ENCODE measurements at places on chromosomes 13 and 19.

- no peak for DNase-seq
These were observed 238.0 kb downstream of the LHFPL6 start for GRCh38 chr13:39364947-39365468.

DNA sequence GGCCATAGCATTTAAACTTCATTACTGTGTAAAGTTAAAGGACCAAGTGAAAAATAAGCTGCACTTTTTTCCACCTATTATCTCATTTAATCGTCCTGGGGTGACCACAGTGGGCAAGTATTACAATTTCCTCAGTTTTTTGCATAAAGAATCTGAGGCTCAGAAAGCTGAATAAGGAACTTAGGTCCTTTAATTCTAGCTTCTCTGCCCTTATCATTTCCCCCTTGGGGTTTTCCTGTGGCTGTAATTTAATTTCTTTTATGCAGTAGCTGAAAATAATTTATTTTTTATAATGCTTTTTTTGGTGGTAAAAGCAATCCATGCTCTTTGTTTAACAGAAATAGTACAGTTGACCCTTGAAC lies 59.8 kb upstream of the RCBTB2 start:
- no peak for DNase-seq

DNA sequence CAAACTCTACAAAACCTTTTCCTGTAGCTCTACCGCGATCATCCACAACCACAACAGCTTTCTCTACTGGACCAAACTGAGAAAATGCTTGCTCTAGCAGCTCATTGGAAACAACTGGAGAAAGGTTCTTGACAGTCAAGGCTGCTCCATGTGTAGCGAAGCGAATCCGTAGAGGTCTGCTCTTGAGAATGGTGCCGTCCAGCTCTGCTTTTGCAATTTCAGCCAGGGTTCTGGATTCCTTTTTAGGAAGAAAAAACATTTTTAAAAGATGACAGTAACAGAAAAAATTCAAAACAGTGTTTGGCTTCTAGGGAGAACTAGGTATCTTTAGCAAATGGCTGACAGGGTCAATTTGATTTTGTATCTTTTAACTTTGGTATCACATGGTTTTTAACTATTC lies 10.4 kb downstream of the PSPC1 start:
- DNase-seq = no peak

DNA sequence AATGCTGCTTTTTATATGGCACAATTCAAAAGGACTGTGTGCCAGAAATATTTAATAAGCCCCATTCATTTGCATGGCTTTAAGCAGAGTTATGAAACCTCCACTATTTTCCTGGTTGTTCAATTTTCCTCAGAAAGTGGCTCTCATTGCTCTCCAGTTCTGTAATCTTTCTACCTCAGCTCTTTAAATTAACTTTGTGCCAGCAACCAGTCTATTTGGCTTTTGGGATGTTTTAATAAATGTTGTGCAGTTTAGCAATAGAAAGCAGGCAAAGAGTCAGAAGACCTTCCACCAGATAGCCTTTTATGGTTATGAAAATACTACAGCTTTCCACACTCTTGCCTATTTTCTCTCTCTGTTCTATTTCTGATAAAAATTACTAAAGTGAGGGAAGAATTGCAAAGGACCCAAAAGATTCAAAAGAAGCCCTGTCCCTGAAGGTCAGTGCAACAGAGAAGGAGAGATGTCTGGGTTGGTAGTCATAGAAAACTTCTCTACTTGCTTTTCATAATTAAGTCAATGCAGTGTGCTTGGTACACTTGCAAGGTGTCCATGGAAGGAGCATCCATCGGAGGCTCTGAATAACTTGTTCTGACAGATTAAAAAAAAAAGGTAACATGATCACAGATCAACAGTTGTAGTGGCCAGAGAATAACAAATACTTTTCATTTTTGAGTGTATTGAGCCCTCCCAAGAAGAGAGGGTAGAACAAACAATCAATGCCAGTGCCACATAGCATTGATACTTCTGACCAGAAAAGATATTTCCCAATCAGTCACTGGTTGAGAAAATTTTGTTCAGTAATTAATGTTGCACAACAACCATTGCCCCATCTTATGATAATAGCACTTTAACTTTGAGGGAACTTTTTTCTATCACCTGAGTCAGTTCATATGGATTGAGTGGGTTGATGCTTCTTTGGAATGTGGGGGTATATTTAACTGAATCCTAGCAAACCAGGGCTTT lies 48.4 kb upstream of the SPRY2 start:
- no peak for DNase-seq

GRCh38 chr19:1424192-1424955 lies 13.8 kb upstream of the RPS15 start:
- no peak for DNase-seq

- DNase-seq = no peak
These were observed 8.6 kb downstream of the LRRC4B start for GRCh38 chr19:50559636-50560035.

DNA sequence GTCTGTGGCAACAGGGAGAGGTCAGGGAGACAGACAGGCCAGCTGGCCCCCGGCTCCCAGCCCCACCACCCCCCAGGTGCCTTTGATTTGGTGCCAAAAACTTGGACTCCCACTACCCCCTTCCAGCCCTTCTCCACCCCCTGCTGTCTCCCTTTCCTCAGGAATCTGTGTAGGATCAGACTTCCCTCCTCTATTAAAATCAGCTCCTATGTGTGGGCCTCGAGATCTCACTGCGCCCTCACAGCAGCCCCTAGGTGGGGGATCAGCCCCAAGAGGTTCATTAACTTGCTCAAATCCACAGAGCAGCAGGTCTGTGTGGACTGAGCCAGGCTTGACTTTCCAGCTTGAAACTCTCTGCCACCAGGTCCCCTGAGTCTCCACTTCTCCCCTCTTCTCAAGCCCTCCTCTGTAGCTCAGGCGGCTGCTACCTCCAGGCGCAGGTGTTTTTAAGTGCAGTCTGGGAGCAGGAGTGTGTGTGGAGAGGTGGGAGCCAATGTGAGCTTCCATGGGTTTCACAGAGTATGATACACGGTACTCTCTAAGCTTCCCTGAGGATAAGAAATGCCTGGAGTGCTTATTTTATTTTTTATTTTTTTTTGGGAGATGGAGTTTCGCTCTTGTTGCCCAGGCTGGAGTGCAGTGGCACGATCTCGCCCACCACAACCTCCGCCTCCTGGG lies 1.7 kb downstream of the GAPDHS start:
- DNase-seq = no peak

All from activated CD4-positive, alpha-beta T cell treated with anti-CD3 and anti-CD28 coated beads for 1 hour (primary cell).